ENCODE measurements at places on chromosomes 2 and 18. TPM values are rescaled to one million over a fixed set of nuclear protein-coding genes. Genes with fewer than 3 reads are reported as not detected.

- no peaks in the 10 kb centered on the region for H3K27me3 ChIP-seq
- H3K4me3 ChIP-seq: no peak overlapping the region
- H3K4me1 ChIP-seq: no peaks in the 10 kb centered on the region
- no peak for DNase-seq
Observed at GRCh38 chr2:44829771-44830170, 111.7 kb upstream of the SIX3 start.

GRCh38 chr2:99640635-99641151 is 150.9 kb upstream of the REV1 start:
- DNase-seq: no peak
- peaks cover 6% of the 10 kb centered on the region for H3K36me3 ChIP-seq
- H3K4me1 ChIP-seq: peaks cover 29% of the 10 kb centered on the region
- no peak overlapping the region for H3K4me3 ChIP-seq

ACMSD gene
- not detected for polyA plus RNA-seq

ASB18 gene
- polyA plus RNA-seq: not detected

NEB gene
- polyA plus RNA-seq: 3.2 TPM

C2orf81 gene
- polyA plus RNA-seq: 5.1 TPM

All from spleen (tissue), 13 donors.